ENCODE measurements at places on chromosomes 12 and 14. TPM values are rescaled to one million over a fixed set of nuclear protein-coding genes. Genes with fewer than 3 reads are reported as not detected.

DNA sequence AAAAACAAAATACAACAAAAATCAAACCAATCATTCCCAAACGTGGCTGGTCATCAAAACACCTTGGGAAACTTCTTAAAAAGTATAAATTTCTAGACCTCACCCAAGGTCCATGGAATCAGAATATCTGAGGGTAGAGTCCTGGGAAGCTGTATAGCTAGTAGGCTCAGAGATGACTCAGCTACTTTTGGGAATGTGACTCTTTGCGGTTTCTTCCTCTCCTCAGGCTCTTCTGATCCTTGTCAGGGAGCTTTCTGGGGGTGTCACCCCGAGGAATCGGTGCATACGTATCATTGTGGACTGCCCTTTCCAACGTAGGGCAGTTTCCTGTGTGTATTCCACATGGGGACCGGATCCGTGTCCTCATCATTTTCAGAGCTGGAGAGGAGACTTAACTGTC lies 14.8 kb downstream of the JDP2 start:
- DNase-seq, result no peak
- H3K36me3 ChIP-seq, result no peaks in the 10 kb centered on the region
- H3K4me3 ChIP-seq, result no peak overlapping the region

GRCh38 chr12:85720308-85721033 lies 115.7 kb downstream of the RASSF9 start:
- DNase-seq, result no peak
- H3K4me3 ChIP-seq, result no peak overlapping the region
- H3K36me3 ChIP-seq, result no peaks in the 10 kb centered on the region

DNA sequence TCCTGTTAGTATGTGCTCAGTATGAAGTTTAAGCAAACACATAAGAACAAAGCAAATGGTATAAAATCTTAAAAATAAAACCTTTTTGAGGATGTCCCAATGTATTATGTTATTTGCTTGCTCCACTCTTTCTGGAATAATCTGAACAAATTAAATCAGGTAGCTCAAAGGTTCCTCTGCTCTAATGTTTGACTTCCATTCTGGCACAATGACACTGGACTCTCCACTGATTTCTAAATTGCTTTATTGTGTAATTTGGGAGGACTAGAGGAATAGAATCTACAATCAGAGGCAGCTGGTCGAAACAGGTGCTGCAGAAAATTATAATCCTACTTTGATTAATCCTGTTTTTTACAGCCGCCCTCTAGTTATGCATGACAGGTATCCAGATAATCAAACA lies 523.7 kb upstream of the FOXG1 start:
- H3K27ac ChIP-seq, result no peak overlapping the region
- H3K4me1 ChIP-seq, result no peaks in the 10 kb centered on the region
- H3K36me3 ChIP-seq, result no peaks in the 10 kb centered on the region
- no peak for DNase-seq
- no peak overlapping the region for H3K4me3 ChIP-seq

DNA sequence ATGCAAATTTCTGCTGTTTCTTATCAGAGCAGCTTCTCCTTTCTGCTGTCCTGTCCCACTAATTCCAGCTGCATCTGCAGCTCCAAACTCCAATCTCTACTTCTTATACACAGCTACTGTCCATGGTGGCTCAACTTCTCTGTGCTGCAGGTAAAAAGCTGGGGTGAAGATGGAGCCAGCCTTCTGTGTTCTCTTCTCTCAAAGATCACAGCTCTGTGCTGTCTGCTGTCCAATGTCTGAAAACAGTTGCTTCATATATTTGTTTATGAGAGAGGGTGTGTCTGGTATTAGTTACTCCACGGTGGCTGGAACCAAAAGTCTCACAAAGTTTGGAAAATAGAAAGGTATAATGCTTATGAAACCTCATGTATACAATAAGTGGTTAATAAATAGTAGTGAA lies 445.8 kb upstream of the TBX3 start:
- no peak for DNase-seq
- no peak overlapping the region for H3K4me3 ChIP-seq
- H3K27me3 ChIP-seq, result no peaks in the 10 kb centered on the region
- no peaks in the 10 kb centered on the region for H3K4me1 ChIP-seq

CLECL1 gene
- 5.3 TPM for total RNA-seq
